ENCODE measurements at places on chromosomes 4 and X. TPM values are rescaled to one million over a fixed set of nuclear protein-coding genes. Genes with fewer than 3 reads are reported as not detected.

The PAGE2B gene
- total RNA-seq: not detected

The SLC39A8 gene
- 10.3 TPM for total RNA-seq

The CSAG1 gene
- 0.24 TPM for total RNA-seq

The CTAG1B gene
- not detected for total RNA-seq

The LRCH2 gene
- not detected for total RNA-seq

The NPFFR2 gene
- total RNA-seq: not detected

The HHIP gene
- total RNA-seq: 0.76 TPM

The GPR173 gene
- total RNA-seq: not detected

The TAF7L gene
- total RNA-seq: 0.08 TPM

The PSAPL1 gene
- 0.32 TPM for total RNA-seq

The HMX1 gene
- 0.10 TPM for total RNA-seq

The TMEM144 gene
- total RNA-seq: 3.7 TPM

The PAGE4 gene
- not detected for total RNA-seq

The CLNK gene
- total RNA-seq: not detected

The ANXA3 gene
- total RNA-seq: 58.8 TPM

The ANK2 gene
- total RNA-seq: 0.68 TPM

The GLOD5 gene
- not detected for total RNA-seq

The NOX1 gene
- not detected for total RNA-seq

The CC2D2A gene
- total RNA-seq: 11.6 TPM

The POU4F2 gene
- total RNA-seq: not detected

The RIPPLY1 gene
- 0.11 TPM for total RNA-seq

The POU3F4 gene
- not detected for total RNA-seq

The DSPP gene
- total RNA-seq: not detected

The CCNA2 gene
- total RNA-seq: 42.7 TPM

The GSPT2 gene
- total RNA-seq: 8.8 TPM

The TMPRSS11E gene
- 0.27 TPM for total RNA-seq

The SCFD2 gene
- 6.7 TPM for total RNA-seq

The ESX1 gene
- total RNA-seq: 0.09 TPM

The FAM241A gene
- 0.85 TPM for total RNA-seq

The FAM200B gene
- total RNA-seq: 28.1 TPM

The CSAG3 gene
- not detected for total RNA-seq

The TEX13B gene
- total RNA-seq: not detected

The DMP1 gene
- not detected for total RNA-seq

The NDST4 gene
- not detected for total RNA-seq

The KLHL2 gene
- total RNA-seq: 19.9 TPM

The HPSE gene
- total RNA-seq: 1.3 TPM

The CXCL13 gene
- not detected for total RNA-seq

The PGAM4 gene
- 0.40 TPM for total RNA-seq

The PDCL2 gene
- total RNA-seq: not detected

The ADH1A gene
- total RNA-seq: not detected

The PCDH18 gene
- total RNA-seq: not detected

The PPP4R3C gene
- not detected for total RNA-seq

The BMP15 gene
- total RNA-seq: not detected

The DMRTC1B gene
- total RNA-seq: 0.17 TPM

The CT55 gene
- total RNA-seq: not detected

The HAUS7 gene
- 53.3 TPM for total RNA-seq

The KLHL5 gene
- 58.4 TPM for total RNA-seq

All from A549 treated with AZD2906 at 1 μM for 4 hours (cell line).